NCI-H1105 (cell line): ENCODE measurements at places on chromosomes 2 and 18.
A peak's percentile ranks its signal among the peaks of the same experiment; 100 is the strongest.

- no peak for DNase-seq
Observed at GRCh38 chr2:214577769-214578168, 166.9 kb downstream of the VWC2L start.

- no peak for DNase-seq
Observed at GRCh38 chr18:67421651-67422050, 94.9 kb downstream of the DSEL start.

DNA sequence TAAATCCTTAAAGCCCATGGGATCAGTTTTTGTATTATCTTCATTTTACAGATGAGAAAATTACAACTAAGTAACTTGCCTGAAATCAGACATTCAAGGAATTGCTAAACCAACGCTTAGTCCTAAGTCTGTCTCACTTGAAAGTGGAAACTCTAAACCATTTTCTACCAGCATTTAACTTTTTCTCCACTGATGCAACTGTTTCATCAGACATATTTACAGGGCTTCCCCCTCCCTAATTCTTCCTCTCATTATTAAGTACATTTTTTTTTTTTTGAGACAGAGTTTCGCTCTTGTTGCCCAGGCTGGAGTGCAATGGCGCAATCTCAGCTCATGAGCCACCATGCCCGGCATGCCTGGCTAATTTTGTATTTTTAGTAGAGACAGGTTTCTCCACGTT is 88.6 kb downstream of the ACVR1C start:
- no peak for DNase-seq

- peak; percentile 51 for DNase-seq
Observed at GRCh38 chr18:70288851-70289328, at the start of gene SOCS6. SOCS6 (plus strand) TSS chr18:70289045; CDS start chr18:70324669, 35,624 bp downstream.

DNA sequence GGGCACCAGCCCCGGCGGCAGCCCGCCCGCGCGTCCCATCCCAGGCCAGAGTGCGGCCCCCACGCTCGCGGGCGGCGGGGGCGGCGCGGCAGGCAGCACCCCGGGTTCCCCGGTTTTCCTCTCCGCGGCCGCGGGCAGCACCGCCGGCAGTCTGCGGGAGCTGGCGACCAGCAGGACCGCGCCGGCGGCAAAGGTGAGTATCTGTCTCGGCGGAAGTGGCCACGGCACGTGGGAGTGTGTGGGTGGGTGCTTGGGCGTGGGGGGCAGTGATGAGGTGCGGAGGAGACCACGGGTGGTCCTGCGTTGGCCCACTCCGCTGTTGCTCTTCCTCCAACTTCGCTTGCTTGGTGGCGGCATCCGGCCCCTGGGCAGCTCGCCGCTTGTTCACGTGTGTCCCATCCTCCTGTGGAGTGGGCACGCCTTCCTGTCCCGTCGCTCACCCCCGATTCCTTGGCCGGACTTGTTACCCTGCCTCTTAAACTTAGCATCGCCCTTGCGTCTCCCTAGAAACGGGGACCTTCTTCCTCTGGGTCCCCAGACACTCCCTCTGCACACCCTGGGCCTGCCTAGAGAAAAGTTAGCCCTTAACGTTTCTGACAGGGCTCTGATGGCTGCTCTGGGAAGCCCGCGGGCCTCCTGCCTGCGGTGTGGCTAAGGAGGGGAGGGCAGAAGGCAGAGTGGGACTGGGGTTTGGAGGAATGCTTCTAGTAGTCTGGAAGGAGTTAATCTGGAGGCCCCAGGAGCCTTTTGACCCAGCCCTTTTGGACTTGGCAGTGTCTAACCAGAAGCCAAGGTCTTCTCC is 1.1 kb downstream of the SH3RF3 start:
- DNase-seq: no peak

DNA sequence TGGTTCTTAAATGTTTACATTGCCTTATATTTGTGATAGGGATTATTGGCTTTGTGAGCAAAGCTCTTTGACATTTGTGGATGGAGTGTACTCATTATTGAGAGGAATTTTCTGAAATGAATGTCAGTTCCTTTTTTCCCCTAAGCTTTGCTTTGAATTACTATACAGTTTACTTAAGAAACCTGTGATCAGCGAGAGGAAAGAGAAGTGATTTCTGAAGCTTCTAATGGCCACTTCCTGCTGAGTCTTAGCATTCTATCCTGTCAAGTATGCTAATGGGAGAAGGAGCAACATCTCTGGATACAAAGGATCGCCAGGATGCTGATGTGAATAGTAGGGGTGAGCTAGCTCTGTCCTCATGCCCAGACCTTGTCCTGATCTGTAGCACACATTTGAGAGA is 47.8 kb upstream of the MGAT5 start:
- DNase-seq: no peak

DNA sequence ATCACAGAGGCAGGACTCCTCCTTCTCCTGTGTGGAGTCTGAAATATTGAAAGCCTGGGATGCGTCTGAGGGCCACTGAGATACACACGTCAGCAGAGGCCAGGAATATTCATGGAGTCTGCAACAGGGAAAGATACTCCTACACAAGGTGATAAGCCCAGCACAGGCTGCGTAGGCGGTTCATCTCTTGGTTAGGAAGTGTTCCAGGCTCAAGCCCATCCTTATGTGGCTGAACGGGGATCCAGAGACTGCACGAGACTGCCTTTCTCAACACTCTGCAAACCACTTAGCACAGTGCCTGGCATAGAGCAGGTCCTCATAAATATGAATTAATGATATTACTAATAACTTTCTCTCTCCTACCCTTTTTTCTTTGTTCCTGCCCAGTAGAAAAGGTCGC is 29.2 kb upstream of the AGPS start:
- no peak for DNase-seq

DNA sequence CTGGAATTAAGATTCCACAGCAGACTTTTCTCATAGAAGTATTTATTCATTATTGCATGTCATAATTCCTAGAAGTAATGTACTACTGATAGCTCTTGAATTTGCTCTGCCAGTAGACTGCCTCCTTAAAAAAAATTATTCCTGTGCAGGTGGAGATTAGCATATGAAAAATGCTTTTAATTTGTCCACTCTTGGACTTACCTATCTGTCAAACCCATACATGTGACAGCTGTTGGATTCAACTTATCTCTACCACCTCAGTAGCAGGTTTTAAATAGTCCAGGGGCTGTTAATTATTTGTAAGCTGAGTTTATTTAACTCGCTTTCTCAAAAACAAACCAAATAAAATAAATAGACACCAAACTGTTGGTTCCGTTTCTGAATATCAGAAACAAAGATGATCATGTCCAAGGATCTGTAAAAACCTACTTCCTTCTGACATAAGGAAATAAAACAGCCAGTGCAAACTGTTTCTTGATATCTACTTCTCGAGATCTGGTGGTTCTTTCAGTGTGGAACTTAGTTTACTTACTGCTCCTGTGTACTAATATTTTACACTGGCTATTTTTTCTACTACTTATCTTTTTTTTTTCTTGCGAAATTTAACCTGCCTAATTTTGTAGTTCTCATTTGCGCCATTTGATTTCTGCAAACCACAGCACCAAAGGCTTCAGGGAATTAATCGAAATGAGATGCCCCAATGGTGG is 44.2 kb downstream of the ZEB2 start:
- no peak for DNase-seq

GRCh38 chr18:37457341-37457740 is 108.3 kb downstream of the CELF4 start:
- no peak for DNase-seq
